CD4-positive, CD25-positive, alpha-beta regulatory T cell (primary cell): ENCODE measurements at places on chromosomes 2 and 18.

DNA sequence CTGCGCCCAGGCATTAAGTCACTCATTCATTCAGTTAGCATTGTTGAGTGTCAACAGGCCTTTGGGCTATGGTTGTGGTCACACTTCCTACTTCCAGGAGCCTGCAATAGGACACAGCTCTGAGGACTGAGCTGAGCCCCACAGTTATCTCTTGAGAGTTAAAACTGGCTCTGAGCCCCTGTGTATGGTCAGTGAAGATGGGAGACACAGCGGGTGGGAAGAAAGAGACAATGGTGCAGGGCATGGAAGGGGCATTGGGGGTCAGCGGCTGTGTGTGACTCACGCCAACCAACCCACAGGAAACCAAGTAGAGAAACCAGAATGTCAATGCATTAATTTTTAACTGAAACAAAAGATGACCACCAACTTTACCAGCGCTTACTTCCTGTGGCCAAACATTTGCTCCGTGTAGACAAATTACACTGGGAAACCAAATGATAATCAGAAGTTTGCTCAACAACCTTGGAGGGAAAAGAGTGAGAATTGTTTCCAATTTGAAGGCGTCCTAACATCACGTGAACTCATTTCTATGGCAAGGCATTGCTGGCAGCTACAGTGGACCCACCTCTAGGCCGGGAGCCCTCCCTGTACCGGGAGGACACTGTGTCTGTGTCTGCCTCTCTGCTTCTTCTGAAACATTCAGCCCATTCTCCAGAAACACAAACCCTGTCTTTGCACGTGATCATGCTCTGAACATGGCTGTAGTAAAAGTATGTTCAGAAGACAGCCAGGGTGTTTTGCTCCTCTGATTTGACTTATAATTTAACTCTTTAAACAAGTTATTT lies 212.0 kb upstream of the ID2 start:
- no peak for DNase-seq

GRCh38 chr2:1014802-1015201 lies 64.2 kb downstream of the SNTG2 start:
- DNase-seq: no peak

DNA sequence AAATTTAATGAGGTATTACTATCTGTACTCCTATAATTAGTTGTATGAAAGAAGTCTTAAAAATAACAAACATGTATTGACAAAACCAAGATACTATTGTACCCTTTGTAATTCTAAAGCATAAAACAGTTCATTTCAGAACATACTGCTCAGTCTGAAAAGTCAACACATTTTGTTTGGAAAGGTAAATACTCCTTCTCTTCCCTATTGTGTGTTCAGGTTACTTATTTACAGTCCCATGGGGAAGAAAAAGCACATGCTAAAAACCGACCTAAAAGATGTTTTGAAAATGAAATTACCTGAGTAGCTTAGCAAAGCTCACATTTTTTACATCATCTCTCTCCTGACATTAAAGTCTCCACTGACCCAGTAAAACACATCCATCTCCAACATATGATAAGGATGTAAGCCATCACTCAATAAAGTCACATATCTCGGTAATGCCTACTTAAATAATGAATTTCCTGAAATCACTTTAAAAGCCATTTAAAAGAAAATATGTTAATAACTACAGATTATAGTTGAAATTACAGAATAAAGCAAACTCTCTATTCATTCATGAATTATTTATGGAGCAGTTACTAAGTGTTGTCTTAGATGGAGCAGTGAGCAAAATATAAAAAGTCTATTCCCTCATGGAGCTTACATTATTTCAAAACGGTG lies 75.6 kb upstream of the FZD5 start:
- DNase-seq: no peak

GRCh38 chr2:40038646-40039045 lies 259.6 kb upstream of the THUMPD2 start:
- DNase-seq: no peak

GRCh38 chr2:42903821-42904575 lies 111.6 kb upstream of the HAAO start:
- DNase-seq: no peak

- DNase-seq: no peak
Observed at GRCh38 chr2:118114863-118115262, 26.6 kb downstream of the INSIG2 start.

DNA sequence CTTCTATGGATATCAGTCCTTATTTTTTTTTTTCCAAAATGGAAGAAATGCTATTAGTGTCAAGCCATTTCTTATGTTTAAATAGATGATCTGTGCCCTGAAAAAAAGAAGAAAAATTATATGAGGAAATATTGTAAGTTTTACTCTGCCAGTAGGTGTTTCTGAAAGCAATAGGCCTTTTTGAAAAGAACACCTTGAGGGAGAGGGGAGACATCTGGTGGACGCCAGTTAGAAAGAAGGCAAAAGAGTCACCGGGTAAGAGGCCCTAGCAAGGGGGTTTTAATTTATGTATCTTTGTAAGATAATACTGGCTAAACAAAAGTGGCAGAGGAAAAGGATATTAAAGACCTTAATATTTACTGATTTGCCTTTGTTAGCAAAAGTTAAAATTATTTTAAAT lies 56.1 kb downstream of the DYNAP start:
- no peak for DNase-seq

GRCh38 chr18:69000366-69000765 lies 202.5 kb downstream of the CCDC102B start:
- DNase-seq: no peak

- DNase-seq: no peak
Observed at GRCh38 chr2:73975731-73976130, 9.0 kb upstream of the TET3 start.

- DNase-seq: no peak
Observed at GRCh38 chr2:145379934-145380333, 860.0 kb upstream of the ZEB2 start.

DNA sequence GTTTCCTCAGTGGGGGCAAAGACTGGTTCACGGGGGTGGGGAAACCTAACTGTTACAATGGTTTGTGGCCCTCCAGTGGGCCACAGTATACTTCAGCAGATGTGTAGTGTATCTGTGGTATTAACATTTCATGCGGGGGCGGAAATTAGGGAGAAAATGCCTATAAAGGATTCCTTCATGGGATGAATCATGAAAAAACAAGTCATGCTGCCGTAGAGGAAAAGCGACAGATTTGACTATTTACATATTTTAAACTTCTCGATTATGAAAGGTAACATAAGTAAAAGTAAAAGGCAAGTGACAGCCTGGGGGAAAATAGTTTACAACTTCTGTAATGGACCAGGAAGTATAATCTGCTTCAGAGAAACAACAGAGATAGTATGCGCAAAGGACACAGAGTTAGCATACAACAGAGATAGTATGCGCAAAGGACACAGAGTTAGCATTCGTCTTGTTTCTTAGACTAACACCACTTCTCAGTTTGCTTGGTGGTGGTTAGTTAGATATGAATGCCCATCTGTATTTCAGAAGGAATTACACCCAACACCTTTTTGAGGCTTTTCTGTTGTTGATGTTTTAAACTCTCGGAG lies 41.1 kb downstream of the MRPS9 start:
- DNase-seq: no peak

DNA sequence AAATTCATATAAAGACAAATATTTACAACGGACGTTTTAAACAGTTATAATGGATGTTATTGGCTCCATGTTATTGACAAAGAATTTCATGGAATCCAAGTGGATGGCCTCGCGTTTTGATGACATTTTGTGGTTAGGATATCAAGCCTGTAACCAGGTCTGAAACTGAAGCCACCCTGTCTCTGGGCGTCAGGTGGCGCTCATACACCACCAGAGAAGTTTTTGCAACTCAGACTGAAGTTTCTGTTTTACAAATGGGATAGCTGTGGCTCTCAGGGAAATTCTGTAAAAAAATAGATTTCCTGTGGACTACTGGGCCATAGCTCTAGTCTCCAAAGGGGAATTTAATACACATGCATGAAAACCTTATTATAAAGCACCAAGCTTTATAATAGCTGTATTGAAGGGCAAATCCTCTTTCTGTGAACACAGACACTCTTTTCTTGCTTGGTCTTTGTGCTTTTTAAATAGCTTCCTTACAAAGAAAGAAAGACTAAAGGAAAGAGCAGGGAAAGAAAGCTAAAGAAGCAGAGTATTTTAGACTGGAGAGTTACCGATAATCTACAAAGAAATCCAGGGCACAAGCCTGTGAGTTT lies 86.7 kb downstream of the C18orf54 start:
- DNase-seq: peak; percentile 31

DNA sequence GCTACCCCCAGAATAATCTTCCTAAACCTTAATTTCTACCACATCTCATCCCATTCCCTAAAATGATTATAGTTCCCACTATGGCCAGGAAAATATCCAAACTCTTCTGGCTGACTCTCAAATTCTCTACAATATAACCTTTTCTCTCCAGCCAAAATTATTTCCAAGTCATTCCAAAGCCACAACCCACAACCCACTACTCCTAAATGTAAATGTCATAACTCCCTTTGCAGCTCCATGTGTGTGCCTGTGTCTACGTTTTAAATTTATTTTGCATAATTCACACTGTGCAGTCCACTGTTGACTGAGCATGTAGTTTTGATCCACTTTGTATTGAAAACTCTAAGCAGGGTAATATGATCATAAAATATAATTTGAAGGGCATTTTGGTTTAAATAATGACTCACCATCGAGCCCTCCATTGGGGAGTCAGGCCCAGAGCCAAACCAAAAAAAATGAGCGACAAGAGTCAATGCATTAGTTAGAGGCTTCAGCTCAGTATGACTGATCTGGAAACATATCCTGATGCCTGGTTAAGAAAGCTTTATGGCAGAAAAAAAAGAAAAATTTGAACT lies 171.0 kb downstream of the AFF3 start:
- DNase-seq: no peak

GRCh38 chr18:12694032-12694431 lies 8.5 kb downstream of the CEP76 start:
- DNase-seq: no peak
